Fibroblast of the aortic adventitia (primary cell): ENCODE measurements at places on chromosomes 2 and 18.
A peak's percentile ranks its signal among the peaks of the same experiment; 100 is the strongest.

GRCh38 chr2:66984864-66985263 lies 412.3 kb upstream of the ETAA1 start:
- DNase-seq = no peak

DNA sequence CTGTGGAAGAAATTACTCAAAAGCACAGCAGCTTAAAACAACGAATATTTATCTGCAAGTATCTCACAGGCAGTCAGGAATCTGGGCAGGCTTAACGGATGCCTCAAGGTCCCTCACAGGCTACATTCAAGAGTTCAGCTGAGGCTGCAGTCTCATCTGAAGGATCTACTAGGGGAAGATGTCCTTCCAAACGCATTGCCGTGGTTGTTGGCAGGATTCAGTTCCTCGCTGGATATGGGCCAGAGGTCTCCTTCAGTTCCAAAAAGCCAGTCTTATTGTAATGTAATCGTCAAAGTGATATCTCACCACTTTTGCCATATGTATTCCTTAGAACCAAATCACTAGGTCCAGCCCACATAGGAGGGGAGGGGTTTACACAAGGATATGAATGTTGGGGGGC lies 98.2 kb upstream of the EPAS1 start:
- peak; percentile 48 for DNase-seq

DNA sequence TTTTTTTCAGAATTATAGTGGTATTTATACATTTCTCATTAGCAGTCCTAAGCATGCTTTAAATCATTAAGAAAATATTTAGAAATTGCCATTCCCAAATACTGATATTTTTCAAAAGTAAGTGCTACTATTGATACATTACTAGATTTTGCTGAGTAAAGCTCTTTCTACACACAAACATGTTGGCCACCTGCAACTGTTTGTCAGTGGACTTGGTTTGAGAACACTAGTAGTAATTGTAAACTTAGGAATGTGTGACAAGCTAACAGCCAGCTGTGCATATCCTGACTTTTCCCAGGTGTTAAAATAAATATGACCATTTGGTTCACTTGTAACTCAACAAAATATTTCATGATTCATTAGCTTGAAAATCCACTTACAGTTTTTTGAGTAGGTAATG lies 103.1 kb downstream of the MSTN start:
- DNase-seq = no peak

DNA sequence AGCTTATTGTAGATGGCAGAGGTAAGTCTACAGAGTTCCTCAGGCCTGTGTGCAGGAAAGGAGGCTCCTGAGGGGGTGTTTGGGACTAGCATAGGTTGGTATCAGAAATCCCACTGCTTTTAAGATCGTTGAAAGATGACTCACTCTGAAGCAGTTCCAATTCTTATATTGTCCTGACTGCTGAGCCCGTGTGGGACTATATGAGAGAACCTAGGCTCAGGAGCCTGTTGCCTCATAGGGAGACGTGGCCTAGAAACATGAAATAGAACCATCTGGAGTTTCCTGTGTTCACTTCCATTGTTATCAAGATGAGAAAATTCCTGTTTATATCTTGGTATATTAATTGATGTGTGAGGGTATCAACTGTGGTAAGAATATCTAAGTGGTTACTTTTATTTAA lies 5.7 kb downstream of the CCT7 start:
- peak; percentile 77 for DNase-seq

GRCh38 chr18:36187193-36187825 lies at the start of gene MOCOS:
Gene MOCOS, plus strand, starts transcription at chr18:36187497. Its CDS starts 43 bp downstream, at chr18:36187540.
- DNase-seq = peak; percentile 49
